ENCODE measurements at places on chromosomes 7 and 10.

DNA sequence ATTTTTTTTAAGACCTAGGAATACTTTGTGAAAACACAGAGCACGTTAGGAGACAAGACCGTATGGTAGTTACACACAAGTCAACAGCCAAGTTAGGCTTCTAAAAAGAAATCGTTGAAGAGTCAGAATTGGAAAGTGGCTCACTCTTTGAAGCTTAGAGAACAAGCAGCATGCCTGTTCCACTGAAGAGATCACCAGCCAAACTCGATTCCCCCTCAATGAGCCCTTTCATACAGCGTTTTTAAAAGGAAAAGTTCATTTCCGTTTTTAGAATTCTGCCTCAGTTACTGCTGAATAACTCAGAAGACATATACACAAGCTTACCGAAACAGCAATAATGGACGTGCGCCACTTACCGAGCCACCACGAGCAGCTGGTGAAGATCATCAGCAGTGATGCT, 41.0 kb downstream of the MCMBP start:
- no peak for DNase-seq

DNA sequence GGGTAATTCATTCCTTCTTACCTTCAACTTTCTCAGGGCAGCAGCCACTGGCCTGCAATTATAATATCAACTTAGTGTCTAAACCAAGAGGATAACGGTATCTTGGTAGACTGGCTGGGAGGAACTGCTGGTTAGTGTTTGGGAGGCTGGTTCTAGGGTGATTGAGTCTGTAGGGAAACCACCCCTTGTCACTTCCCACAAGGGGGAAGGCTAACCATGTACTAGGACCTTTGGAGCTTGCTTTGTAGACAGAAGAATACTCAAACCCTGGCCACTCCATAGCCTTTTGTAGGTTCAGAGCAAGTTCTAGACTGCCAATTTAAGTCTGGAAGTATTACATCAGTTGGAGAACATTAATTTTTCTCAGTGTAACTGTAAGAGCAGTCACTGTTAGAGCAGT, 51.3 kb downstream of the NHLRC2 start:
- DNase-seq = no peak

DNA sequence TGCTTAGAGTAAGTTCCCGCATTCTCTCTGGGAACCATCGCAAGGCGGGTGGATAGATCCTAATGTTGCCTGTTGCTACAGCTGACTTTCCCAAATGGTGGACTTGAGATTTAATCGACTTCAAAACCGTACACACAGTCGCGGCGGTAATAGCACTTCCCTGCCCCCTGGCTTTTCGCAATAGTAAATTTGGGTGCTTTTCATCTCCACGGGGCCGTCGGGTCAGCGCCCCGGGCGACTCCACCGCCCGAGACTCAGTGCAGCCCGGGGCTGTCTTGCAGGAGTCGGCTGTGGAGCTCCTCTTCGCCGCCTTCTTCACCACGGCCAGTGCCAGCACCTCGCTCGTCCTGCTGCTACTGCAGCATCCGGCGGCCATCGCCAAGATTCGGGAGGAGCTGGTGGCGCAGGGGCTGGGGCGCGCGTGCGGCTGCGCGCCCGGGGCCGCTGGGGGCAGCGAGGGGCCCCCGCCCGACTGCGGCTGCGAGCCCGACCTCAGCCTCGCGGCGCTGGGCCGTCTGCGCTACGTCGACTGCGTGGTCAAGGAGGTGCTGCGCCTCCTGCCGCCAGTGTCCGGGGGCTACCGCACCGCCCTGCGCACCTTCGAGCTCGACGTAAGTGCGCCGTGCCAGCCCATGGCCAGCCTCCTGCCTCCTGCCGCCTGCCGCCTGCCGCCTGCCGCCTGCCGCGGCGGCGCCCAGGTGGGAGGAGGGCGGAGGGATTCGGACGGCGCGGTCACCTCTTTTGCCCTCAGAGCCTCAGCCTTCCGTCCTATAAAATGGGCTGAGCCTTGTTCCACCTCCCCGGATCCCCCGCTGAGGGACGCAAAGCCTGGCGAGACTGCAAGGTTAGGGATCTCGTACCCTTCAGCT, 5.3 kb downstream of the CYP26C1 start:
- no peak for DNase-seq

GRCh38 chr7:7843972-7844371, 124.6 kb upstream of the GLCCI1 start:
- no peak for DNase-seq

DNA sequence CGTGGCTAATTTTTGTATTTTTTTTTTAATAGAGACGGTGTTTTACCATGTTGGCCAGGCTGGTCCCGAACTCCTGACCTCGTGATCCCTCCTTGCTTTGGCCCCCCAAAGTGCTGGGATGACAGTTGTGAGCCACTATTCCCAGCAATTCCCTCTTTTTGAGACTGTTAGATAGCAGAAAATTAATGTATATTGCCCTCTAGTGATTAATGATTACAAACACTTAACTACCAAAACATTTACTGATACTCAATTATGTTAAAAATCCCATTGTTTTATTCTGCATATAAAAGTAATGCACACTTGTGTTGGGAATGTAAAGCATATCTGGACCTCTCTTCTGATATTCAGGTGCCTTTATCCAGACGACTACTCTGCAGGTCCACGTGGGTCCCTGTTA, 41.2 kb upstream of the COBL start:
- no peak for DNase-seq

- DNase-seq = peak; percentile 28
Measured at GRCh38 chr7:35975851-35976454, 175.1 kb downstream of the SEPTIN7 start.

DNA sequence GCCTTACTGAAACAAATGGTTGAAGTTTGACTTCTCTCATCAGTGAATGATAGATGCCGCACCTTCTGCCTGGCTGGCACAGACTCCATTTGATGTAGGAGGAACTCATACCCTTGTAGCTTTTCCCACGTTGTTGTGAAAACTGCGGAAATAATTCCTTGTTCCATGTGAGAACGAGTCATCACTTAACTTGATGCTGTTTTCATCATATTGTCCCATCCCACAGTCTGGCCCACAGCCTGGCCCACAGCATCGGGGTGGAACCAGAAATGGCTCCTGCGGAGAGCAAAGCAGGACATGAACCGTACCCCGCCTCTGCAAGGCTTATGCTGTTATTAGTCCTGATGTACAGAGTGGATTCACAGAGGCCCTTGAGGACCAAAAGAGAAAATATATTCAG, 587.0 kb downstream of the SDK1 start:
- DNase-seq = no peak

- no peak for DNase-seq
Measured at GRCh38 chr7:51995596-51996179, 679.1 kb upstream of the COBL start.

- DNase-seq = no peak
Measured at GRCh38 chr7:29987811-29988317, 1.7 kb downstream of the SCRN1 start.

DNA sequence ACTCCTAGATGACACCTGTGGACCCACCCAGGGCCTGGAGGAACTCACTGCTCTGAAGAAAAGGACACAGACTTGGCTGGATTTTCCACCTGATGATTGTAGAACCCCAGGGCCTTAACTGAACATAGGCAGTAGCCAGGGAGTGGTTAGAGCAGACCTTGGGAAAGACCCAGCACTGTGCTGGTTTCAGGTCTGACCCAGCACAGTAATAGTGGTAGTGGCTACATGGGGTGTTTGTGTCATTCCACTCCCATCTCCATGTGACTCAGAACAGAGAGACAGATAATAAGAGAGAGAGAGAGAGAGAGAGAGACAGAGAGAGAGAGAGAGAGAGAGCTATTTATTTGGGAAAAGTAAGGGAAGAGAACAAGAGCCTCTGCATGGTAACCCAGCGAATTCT, 239.1 kb upstream of the MEOX2 start:
- no peak for DNase-seq

- DNase-seq = no peak
Measured at GRCh38 chr10:129440247-129440646, 26.8 kb upstream of the MGMT start.

DNA sequence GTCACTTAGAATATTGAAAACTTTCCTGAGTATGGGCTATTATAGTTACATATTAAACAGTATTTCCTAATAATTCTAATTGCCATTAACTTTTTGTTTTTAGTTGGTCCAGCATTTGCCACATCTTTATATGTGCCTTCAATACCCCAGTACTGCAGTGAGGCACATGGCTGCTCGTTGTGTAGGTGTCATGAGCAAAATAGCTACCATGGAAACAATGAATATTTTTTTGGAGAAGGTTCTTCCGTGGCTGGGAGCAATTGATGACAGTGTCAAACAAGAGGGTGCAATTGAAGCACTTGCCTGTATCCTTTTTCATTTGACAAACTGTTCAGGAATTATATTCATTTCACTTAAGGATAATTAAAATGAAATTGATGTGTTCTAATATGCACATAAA, 72.7 kb downstream of the BTAF1 start:
- DNase-seq = no peak

- DNase-seq = no peak
Measured at GRCh38 chr10:58642916-58643428, 130.3 kb downstream of the BICC1 start.

- no peak for DNase-seq
Measured at GRCh38 chr10:20672741-20673140, 224.4 kb downstream of the NEBL start.

- DNase-seq = no peak
Measured at GRCh38 chr7:128777156-128778123, 1.8 kb upstream of the OPN1SW start.

GRCh38 chr10:132941640-132942051, 724 bp downstream of the CFAP46 start:
- no peak for DNase-seq
